H4 (cell line): ENCODE measurements at places on chromosomes 5 and 9.

- no peak for DNase-seq
Observed at GRCh38 chr9:107675351-107676259, 186.0 kb upstream of the KLF4 start.

GRCh38 chr5:88886252-88886651, 3.3 kb upstream of the MEF2C start:
- no peak for DNase-seq

DNA sequence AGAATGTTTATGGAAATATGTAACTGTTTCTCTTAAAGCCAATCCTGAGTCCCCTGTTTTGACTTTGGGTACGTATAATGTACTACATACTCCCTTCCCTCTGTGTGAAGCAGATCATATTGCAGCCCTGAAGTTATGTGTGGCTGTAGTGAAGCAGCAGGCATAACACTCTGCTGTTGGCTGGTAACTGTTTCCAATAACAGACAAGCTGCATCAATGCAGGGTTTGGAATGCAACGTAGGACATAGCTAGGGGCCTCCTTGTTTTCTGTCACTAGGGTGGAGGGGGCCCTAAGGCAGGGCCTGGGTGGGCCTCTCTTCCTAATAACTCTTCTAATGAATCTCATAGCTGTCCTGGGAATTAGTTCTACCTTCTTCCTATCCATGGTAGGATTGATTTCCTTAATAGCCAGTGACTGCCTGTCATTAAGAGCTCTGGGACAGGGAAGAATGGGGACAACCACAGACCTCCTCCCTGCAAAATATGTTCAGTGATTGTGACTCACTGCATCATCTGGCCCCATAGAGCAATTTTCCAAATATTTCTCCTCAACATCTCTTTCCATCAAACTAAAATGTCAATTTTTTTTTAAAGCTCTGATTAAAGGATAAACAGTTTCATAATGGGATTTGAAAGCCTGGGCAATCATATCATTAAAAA, 129.6 kb upstream of the HMHB1 start:
- DNase-seq = no peak

GRCh38 chr5:9057406-9058000, 488.4 kb downstream of the SEMA5A start:
- no peak for DNase-seq

GRCh38 chr5:179368806-179369529, 23.7 kb upstream of the ADAMTS2 start:
- no peak for DNase-seq

DNA sequence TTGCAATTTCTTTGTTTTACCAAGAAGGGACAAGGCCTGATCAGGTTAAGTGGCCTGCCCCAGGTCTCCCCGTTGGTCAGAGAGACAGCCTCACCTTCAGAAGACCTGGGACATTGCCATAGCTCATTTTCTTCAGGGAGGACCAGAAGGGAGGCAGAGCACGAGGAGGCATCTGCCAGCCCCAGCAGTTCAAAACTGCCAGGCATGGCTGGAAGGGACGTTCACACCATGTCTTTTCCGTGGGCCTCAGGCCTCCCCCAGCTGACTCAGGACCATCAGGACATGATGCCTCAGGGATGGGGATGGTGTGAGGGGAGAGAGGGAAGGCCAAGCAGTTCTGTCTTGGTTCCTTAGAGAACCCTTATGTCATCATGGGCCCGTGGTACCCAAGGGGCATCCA, 16.5 kb downstream of the IGIP start:
- no peak for DNase-seq

DNA sequence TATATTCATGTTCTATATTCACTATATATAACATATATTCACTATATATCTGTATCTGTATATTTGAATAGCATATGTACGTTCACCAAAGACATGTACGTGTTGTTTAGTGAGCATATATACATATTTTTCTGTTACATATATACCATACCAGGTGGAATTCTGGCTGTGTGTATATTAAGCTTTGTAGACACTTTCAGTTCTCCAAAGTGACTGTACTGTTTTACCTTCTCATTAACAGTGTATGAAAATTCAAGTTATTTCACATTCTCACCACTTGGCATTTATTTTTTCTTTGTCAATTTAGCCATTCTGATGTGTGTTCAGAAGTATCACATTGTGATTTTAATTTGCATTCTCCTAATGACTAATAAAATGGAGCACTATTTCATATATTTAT, 52.2 kb downstream of the DROSHA start:
- no peak for DNase-seq

- DNase-seq = no peak
Observed at GRCh38 chr5:74198156-74198555, 442.4 kb downstream of the ENC1 start.

DNA sequence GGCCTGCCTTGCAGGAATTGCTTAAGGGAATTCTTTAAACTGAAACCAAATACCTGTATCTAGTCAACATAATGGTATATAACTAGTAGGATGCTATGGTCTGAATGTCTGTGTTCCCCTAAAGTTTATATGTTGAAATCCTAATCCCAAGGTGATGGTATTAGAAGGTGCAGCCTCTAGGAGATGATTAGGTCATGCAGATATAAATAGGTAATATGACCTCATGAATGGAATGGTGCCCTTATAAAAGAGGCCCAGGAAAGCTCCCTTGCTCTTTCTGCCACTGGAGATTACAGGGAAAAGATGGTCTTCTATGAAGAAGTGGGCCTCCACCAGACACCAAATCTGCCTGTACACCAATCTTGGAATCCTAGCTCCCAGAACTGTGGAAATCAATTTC, 7.4 kb upstream of the KIAA1958 start:
- no peak for DNase-seq

DNA sequence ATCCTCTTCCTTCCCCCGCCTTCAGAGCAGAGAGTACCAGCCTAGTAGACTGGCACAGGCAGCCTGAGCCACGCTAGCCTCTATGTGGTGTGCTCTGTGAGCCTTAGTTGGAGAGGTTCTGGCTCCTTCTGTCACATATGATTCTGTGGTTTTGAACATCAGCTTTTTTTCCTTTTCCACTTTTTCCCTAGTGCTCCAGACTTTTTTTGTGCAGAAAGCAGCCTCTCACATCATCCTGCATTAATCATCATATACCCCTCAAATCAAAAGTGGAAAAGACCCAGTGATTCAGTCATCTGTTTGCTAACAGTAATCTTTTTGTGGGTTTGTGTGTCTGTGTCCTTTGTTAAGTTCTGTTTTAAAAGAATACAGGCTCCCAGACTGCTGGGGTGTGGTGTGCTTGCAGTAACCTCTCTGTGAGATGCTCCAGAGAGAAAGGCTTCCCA, 663.9 kb upstream of the RGMB start:
- peak; percentile 17 for DNase-seq

GRCh38 chr5:173629628-173630027, 13.2 kb upstream of the BOD1 start:
- no peak for DNase-seq

- DNase-seq = peak; percentile 31
Observed at GRCh38 chr9:135479469-135480052, at the start of gene PPP1R26. PPP1R26 (plus strand) TSS chr9:135479782; CDS start chr9:135484511, 4,729 bp downstream.

DNA sequence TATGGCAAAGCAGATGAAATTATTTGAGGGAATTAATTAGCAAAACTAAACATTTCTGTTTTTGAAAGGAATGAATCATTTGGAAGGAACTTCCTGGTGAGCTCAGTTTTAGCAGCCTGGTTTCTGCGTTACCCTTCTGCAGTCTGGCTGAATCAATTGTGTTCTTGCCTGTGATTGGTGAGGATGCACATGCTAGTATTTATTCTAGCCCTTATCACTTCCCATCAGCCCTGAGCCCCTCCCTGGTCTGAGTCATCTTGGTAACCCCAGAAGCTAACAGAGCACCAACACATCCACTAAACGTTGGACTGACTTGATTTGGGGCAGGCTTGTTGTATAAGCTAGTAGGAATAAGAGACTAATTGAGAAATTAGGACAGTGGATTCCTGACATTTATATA, 6.6 kb downstream of the TJP2 start:
- DNase-seq = peak; percentile 92
